ENCODE measurements at places on chromosomes 1 and 21.

- no peak for DNase-seq
These were observed 2.0 kb upstream of the TTC24 start for GRCh38 chr1:156577550-156577949.

- DNase-seq: no peak
These were observed 43.5 kb downstream of the ALPL start for GRCh38 chr1:21552715-21553114.

DNA sequence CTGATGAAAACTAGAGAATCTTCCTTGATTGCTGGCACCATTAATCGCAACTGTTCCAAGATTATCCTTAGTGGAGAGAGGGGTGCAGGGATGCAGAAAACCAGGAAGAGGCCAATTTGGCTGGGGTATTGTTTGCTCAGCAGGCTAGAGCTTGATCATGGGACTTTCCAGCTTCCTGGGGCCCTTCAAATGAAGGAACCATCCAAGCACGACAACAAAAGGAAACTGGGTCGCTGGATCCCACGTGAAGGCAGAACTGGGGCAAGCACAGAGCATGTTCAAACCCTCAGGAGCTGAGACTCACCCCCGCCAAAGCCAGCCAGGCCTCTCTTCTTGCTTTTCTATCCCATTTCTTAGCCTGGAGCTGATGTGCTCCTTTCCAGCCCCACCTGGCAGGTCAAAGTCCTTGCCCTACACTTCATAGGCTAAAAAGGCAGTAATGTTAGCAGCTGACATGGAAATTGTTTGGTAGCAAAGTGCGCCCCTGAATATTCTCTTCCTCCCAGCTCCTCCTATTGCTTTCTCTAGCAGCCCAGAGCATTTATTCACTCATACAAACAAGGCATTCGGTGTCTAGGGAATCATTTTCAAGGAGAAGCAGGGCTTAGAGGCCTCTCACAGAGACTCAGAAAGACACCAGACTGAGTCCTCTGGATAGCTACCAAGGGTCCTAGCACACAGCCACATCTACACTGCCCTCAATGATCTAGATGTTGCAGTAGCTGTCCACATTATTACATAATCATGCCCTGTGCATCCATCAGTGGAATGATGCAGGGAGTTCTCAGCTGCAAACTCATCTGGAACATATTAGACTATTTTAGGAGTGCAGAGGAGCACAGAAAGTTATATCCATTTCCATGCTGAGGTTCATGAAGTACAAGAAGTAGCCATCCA lies 11.5 kb downstream of the KCNA2 start:
- DNase-seq: no peak

- no peak for DNase-seq
These were observed 97.4 kb upstream of the CHRM3 start for GRCh38 chr1:239288820-239289554.

DNA sequence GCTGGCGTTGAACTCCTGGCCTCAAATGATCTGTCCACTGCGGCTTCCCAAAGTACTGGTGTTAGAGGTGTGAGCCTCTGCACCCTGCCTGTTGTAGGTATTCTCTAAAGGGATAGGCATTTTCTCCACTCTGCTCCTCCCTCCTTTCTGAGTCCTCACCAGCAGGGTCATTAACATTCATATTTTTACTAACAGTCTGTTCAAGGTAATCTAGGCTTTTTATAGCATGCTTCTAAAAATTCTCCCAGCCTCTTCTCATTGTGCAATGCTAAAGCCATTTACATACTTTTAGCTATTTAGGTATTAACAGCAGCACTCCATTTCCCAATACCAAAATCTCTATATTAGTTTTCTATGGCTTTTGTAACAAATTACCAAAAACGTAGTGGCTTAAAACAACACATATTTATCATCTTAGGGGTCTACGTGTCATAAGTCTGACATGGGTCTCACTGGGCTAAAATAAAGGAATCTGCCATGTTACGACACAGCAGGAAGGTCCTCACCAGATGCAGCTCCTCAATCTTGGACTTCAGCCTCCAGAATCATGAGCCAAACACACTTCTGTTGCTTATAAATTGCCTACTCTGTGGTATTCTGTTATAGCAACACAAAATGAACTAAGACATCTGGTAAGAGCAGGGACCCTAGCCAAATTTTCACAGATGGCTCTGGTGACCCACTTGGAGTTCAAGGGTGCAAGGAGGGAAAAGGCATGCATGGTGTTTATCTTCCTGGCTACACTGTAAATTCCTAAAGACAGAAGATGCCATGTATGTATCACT lies 2.9 kb upstream of the SLC2A7 start:
- no peak for DNase-seq

- no peak for DNase-seq
These were observed 17.3 kb downstream of the TLR5 start for GRCh38 chr1:223125766-223126165.

- no peak for DNase-seq
These were observed 17.1 kb upstream of the DUSP23 start for GRCh38 chr1:159763686-159764085.

- DNase-seq: no peak
These were observed 21.8 kb downstream of the C1orf52 start for GRCh38 chr1:85237613-85238012.

- DNase-seq: peak; percentile 68
These were observed 95.4 kb upstream of the ERRFI1 start for GRCh38 chr1:8121261-8122159.

- no peak for DNase-seq
These were observed 46.3 kb downstream of the ELAPOR1 start for GRCh38 chr1:109160071-109160840.

- DNase-seq: no peak
These were observed 3.4 kb downstream of the TAL1 start for GRCh38 chr1:47228644-47229030.

DNA sequence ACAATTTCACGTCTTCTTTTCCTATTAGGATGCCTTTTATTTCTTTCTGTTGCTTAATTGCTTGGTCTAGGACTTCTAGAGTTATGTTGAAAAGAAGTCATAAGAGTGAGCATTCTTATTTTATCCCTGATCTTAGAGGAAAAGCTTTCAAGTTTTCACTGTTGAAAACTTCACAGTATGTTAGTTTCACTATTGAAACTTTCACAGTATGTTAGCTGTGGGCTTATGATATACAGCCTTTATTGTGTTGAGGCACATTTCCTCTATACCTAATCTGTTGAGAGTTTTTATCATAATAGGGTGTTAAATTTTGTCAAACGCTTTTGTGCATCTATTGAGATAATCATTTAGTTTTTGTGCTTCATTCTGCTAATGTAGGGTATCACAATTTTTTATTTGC lies 227.1 kb downstream of the LHX8 start:
- DNase-seq: no peak

- DNase-seq: no peak
These were observed 62.1 kb downstream of the STUM start for GRCh38 chr1:226610671-226611070.

DNA sequence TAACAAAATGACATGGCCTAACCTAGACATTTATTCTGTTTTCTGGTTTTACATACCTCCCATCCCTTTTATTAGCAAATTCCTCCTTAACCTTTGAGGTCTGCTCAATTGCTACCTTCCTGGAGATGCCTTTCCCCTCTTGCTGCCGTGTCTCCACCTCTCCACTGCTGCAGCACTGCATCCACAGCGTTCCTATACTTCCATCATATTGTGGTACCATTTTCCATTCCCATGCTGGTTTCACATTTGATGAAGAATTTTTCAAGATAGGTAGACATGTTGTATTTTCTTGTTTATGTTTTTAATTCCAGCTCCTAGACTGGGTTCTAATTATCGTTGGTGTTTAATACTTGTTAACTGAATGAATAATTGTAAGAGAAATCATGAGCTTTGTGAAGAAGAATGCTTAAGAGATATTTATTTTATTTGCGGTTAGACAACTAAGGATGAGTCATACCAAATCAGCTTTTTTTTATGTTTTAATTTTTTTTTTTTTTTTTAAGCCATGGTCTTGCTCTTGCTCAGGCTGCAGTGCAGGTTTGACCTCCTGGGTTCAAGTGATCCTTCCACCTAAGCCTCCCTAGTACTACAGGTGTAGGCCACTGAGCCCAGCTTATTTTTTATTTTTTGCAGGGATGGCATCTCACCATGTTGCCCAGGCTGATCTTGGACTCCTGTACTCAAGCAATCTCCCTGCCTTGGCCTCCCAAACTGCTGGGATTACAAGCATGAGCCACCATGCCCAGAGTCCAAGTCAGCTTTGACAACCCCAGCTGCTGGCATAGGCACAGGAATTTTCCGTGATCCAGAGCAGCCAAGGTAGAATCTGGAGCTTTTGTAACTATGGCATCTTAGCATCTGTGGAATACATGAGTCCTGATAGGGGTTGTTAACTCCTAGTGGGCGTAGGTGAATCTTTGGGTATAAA lies 44.0 kb downstream of the ATP6V1G3 start:
- no peak for DNase-seq

- no peak for DNase-seq
These were observed 414.6 kb upstream of the PTBP2 start for GRCh38 chr1:96306809-96307560.

DNA sequence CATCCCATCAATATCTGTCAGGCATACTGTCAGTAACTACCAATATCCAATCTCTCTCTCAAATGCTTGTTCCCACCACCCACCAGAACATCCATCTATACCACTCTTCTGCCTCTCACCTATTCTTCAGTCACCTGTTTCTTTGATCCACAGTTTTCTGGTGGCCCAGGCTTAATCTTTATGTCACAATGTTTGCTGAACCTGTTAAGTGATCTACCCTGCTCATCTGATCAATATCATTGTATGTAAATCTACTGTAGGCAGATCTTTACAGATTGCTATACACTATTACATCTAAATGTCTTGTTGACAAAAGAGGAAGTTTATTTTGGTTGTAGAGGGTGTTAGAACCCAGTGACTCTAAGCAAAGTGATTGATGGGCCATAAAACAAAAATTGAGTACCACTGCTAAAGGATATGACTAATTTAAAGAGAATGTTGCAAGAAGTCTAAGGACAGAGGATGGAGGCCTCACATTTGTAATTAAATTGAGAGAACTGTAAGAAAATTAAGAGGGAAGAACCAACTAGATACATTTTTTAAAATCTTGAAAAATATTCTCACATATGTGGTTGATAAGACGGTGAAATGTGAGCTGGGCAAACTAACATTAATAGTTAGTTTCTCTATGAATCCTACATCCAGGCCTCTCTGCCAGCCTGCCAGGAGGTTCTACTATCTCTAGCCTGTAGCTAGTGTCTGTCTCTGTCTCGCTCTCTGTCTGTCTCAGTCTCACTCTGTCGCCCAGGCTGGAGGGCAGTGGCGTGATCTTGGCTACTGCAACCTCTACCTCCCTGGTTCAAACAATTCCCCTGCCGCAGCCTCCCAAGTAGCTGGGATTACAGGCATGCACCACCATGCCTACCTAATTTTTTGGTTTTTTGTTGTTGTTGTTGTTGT lies 34.1 kb downstream of the EGLN1 start:
- DNase-seq: no peak

DNA sequence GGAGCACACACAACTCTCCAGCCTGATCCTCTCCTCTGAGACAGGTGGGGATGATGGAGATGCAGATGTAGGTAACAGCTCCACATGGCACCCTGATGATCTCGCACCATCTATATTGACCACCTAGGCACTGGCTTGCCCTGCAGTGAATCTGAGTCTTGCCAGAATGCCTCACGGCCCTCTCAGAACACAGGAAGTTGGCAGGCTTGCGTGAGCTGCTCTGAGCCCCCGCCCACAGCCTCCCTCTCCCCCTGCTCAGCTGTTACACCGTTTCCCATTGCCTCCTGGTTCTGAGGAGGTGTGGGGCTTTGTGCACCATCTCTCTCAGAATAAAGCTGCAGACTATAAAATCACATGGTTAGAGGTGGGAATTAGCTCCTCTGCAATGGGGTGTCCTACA lies 48.0 kb downstream of the URB2 start:
- DNase-seq: no peak

DNA sequence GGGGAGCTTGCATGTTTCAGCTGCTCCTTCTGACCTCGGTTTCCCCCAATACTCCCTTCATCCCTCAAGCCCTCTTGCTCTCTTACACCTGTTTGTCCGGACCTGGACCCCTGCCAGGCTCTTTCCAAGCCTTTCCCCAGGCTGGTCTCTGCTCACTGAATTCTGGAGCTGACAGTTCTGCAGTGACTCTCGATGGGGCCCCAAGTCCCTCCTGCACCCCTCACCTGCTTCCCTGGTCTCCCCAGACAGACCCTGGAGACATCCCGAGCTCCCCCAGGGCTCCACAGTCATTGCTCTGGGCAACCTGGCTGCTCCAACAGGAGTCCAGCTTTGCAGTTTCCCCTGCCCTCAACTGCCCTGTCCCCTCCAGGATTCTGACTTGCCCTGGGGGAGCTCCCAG lies 198.6 kb downstream of the GRIK3 start:
- DNase-seq: no peak

DNA sequence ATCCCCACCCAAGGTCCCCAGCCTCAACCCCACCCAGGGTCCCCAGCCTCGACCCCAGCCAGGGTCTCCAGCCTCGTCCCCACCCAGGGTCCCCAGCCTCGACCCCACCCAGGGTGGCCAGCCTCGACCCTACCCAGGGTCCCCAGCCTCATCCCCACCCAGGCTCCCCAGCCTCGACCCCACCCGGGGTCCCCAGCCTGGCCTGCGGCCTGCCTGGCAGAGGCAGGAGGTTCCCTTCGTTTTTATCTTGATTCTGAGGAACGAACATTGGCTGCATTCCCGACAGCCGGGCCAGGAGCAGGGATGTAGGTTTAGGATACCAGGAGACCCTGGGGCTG lies 3.4 kb upstream of the PDE9A start:
- no peak for DNase-seq

GRCh38 chr1:208467151-208467780 lies 223.1 kb upstream of the PLXNA2 start:
- DNase-seq: no peak

DNA sequence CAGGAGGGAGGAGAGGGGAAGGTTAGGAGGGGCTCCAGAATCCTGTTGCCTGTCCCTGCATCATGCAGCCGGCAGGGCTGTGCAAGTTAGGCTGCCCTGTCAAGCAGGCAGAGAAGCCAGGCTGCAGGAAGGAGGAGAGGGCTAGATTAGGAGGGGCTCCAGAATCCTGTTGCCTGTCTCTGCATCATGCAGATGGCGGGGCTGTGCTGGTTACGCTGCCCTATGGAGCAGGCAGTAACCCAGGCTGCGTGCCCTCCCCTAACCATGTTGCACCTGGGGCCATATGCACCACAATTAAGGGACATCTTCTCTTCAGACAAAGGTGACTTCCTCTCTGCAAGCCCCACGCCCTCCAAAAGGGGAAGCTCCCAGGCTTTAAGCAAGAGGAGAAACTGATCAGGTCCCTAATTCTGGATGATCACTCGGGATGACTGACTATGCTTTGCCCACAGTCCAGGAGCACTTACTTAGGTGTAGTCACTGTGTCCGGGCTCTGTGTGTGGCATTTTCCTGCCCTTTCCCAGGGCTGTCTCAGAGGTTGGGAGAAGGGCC lies 457.4 kb downstream of the SETD4 start:
- no peak for DNase-seq

GRCh38 chr1:26094076-26094669 lies 17.5 kb upstream of the PDIK1L start:
- no peak for DNase-seq

- DNase-seq: no peak
These were observed 171.3 kb downstream of the IGSF21 start for GRCh38 chr1:18278946-18279345.

- DNase-seq: no peak
These were observed 55.9 kb upstream of the RCC1 start for GRCh38 chr1:28449904-28450303.

Measured in breast epithelium (tissue), 4 donors.